ENCODE measurements at places on chromosomes 12 and 14.

DNA sequence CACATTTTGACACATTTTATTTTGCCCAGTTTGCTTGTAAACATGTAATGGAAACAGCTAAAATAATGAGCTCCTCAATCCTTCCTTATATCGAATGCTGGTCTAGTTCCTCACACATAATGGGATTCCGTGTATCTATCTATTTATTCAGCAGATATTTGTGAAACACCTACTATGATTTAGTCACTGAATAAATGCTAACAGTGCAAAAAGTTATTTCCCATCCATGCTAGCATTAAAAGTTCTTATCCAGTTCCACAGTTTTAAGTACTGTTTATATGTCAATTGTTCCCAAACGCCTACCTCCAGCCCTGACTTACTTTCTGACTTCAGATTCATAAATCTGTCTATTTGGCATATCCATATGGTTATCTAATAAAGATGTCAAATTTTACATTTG lies 1788.7 kb upstream of the FLRT2 start:
- no peak for DNase-seq

DNA sequence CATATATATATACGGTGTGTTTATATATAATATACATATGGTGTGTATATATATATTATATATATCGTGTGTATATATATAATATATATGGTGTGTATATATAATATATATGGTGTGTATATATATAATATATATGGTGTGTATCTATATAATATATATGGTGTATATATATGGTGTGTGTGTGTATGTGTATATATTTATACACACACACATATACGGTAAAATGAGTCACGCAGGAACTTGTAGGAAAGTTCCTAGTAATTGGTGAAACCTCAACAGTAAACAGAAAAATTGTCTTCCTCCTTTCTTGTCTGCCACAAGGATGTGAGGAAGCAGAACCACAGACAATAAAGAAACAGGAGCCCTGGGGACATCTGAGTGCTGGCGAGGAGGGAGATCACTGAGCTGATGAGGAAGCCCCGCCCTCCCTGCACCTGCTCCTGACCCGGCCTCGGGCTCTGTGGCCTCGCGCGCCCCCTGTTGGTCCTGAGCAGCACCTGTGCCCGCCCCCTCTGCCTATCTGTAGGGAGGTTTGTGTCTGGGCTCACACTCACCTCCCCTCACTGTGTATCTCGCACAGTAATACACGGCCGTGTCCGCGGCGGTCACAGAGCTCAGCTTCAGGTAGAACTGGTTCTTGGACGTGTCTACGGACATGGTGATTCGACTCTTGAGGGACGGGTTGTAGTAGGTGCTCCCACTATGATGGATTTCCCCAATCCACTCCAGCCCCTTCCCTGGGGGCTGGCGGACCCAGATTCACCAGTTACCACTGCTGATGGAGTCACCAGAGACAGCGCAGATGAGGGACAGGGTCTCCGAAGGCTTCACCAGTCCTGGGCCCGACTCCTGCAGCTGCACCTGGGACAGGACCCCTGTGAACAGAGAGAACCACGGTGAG lies 1079.4 kb downstream of the TMEM121 start:
- DNase-seq, result no peak

- no peak for DNase-seq
These were observed 19.6 kb downstream of the LGMN start for GRCh38 chr14:92728759-92729364.

- no peak for DNase-seq
These were observed 24.3 kb upstream of the RPLP0 start for GRCh38 chr12:120225200-120225558.

DNA sequence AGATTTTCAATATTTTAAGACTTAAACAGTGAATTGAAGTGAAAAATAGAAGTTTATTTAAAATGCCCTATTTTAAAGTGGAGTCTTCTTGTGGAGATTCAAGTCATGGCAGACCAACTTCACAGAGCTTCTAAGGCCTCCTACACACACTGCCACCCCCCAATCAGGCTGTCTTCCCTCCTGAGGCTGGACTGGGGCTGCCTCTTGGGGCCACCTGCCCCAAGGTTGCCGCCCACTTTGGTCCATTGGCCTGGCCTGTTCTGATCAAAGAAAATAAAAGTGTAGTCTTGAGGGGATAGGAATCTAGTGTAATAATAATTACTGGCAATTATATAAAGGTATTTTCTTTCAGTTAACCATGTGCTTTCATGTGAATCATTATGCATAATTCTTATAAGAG lies 1.3 kb downstream of the GOLT1B start:
- no peak for DNase-seq

GRCh38 chr12:29610473-29611170 lies 113.1 kb upstream of the OVCH1 start:
- no peak for DNase-seq

DNA sequence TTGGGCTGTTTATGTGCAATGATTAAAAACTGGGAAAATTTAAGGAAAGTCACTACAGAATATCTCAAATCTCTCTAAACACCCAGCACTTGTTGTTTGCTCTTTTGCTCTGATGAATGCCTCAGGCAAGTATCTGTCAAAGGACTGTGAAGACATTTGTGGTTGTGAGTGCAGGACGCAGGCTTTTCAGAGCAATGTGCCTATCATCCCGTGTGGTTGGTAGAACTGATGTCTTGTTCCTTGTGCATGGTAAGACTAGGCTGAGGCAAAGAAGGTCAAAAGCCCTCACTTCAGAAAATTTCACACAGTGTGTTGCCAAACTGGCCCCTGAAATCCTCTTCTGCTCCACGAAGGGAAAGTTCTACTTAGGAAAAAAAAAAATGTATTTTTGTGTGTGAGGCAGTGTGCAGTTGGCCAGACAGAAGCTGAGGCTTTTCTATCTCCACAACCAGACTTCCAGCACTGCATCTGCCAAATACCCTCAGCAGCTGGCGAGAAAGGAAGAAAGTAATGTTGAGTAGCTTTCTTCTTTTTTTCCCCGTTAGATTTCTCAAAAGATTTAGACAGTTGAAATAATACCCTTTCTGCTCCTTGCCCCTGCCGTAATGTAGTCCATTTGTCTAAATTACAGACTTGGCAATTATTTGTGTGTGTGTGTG lies 1103.1 kb downstream of the VRK1 start:
- no peak for DNase-seq

- no peak for DNase-seq
These were observed 24.8 kb downstream of the MVK start for GRCh38 chr12:109598428-109598854.

GRCh38 chr14:60768602-60769001 lies 34.0 kb downstream of the MNAT1 start:
- no peak for DNase-seq

DNA sequence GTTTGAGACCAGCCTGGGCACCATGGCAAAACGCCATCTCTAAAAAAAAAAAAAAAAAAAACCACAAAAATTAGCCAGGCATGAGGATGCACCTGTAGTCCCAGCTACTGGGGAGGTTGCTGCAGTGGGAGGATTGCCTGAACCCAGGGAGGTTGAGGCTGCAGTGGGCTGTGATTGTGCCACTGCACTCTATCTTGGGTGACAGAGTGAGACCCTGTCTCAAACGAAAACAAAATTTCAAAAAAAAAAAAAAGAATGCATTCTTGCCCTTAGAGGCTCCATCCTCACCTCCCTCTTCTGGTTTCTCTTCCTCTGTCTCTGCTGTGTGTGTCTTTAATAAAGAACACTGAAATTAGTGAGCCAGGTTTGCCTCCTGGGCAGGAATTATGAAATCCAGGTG lies 107.8 kb downstream of the VCPKMT start:
- no peak for DNase-seq

DNA sequence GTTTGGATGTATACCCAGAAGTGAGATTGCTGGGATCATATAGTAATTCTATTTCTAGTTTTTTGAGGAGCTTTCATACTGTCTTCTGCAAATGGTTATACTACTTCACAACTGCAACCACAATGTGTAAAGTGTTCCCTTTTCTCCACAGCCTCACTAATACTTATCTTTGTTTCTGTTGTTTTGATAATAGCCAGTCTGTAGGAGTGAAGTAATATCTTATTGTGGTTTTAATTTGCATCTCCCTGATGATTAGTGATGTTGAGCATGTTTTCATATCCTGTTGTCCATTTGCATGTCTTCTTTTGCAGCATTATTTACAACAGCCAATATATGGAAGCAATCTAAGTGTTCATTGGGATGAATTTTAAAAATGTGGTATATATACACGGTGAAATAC lies 29.9 kb downstream of the GABARAPL1 start:
- no peak for DNase-seq

DNA sequence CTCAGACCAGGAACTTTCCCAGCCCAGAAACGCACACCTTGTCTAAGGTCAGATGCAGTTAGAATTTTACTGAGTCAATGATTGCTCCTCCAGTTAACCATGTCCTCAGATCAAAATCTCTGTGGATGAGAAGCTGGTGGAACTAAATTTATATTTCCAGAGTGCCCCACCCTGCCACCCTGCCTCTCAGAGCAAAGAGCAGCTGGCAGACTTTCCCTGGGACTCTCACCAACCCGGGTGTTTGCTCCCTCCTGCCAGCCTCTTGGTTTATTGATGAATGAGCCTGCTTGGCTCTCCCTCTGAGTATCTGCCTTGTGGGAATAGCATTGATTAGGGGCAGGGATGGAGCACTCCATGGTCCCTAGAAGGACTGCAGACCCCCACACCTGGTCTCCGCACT lies 5.9 kb upstream of the KRT1 start:
- no peak for DNase-seq

GRCh38 chr14:39432619-39433451 lies 602 bp upstream of the FBXO33 start:
- DNase-seq, result peak; percentile 79

GRCh38 chr14:76929927-76930326 lies 98.6 kb downstream of the IRF2BPL start:
- no peak for DNase-seq

- DNase-seq, result no peak
These were observed 97.8 kb downstream of the SCARB1 start for GRCh38 chr12:124765581-124766489.

DNA sequence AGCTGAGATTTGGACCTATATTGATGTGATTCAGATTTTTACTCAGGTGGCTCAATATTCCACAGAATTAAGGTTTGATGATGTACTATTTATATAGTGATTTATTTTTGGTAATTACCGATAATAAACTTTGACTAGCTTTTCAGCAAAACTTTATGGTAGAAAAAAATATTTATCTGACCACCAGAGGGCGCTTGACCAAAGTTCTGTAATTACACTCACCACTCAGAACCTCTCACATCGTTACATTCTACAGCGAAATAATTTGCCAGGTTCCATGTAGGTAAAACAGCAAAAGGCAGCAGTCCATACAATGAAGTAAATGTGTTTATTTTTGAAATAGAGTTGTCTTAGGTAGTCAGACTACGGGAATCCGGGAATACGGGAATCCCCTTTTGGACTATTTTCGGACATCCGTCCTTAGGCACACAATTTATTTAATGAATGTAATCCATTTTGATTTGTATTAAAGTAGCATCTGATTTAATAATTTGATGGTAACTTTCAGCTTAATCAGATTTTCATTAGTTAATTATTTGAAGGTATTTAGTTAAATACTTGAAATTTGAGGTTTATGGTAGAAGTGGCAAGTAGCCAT lies 143.0 kb upstream of the DDHD1 start:
- DNase-seq, result no peak

- no peak for DNase-seq
These were observed 86.7 kb downstream of the PTGER2 start for GRCh38 chr14:52400846-52401245.

DNA sequence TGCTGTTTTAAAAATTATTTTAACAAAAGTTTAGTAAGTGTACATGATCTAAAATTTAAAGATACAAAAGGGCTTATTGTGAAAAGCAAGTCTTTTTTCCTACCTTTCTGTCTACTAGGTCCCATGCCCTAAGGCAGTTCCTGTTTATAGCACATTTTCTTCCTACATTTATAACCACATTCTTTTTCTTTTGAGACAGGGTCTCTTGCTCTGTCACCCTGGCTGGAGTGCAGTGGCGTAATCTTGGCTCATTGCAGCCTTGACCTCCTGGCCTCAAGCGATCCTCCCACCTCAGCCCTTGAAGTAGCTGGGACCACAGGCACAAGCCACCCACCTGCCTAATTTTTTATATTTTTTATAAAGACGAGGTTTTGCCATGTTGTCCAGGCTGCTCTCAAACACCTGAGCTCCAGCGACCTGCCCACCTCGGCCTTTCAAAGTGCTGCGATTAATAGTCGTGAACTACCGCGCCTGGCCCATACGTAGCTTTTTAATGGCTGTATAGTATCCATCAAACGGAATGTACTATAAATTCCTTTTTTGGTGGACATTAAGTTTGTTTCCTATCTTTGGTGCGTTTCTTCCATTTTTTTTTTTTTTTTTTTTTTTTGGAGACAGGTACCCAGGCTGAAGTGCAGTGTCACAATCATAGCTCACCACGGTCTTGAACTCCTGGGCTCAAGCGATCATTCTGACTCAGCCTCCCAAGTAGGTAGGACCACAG lies 20.9 kb downstream of the FRS2 start:
- no peak for DNase-seq

DNA sequence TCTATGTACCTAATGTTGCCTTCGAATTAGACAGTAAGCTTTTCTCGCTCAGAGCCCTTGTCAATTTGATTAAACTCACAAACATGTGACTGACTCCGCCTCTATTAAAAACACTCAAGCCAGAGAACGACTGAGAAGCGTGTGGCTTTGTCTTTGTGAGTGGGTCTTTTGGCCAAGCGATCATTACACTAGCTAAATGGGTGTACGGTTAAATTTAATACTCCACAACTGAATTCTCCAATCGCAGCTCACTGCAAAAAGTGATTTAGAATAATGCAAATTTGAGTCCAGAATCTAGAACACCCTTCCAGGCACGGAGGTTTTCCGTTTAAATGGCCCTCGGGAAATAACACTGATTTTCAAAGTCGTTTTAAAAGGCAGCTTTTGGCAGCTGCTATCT lies 253.7 kb downstream of the EFCAB11 start:
- no peak for DNase-seq

- no peak for DNase-seq
These were observed 5.0 kb downstream of the IGF1 start for GRCh38 chr12:102475355-102475754.

- peak; percentile 10 for DNase-seq
These were observed 62.8 kb downstream of the HRK start for GRCh38 chr12:116818341-116818856.

- no peak for DNase-seq
These were observed 4.8 kb upstream of the LGMN start for GRCh38 chr14:92753250-92753649.

GRCh38 chr12:8692573-8692972 lies 5.2 kb upstream of the RIMKLB start:
- peak; percentile 66 for DNase-seq

GRCh38 chr12:3117591-3118015 lies 40.4 kb downstream of the TSPAN9 start:
- no peak for DNase-seq
